ENCODE measurements at places on chromosomes 16 and 17.

GRCh38 chr16:85104821-85105391 is 7.4 kb downstream of the CIBAR2 start:
- no peak overlapping the region for H3K4me3 ChIP-seq
- no peak overlapping the region for H3K27ac ChIP-seq
- H3K4me1 ChIP-seq: no peaks in the 10 kb centered on the region
- H3K36me3 ChIP-seq: no peaks in the 10 kb centered on the region
- no peak for DNase-seq

DNA sequence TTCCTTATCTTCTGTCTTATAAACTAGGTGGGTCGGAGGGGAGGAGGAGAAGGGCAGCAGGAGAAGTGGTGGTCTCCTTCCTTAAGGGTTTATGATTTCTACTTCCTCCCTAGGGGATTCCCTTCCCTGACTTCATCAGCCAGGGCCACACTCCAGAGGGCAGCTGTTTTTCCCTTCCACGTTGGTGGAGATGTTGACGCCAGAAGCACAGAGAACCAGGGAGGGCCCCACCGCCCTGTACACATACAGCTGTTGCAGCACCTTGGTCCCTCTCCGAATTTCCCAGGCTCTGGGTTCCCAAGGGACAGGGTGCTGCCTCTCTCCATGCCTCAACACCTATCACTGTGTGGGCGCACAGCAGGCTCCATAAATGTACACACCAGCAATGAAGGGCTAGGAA is 5.6 kb upstream of the SLC6A4 start:
- DNase-seq: no peak
- peaks cover 31% of the 10 kb centered on the region for H3K4me1 ChIP-seq
- no peak overlapping the region for H3K4me3 ChIP-seq
- H3K27me3 ChIP-seq: peaks cover 6% of the 10 kb centered on the region
- H3K36me3 ChIP-seq: peaks cover 6% of the 10 kb centered on the region

DNA sequence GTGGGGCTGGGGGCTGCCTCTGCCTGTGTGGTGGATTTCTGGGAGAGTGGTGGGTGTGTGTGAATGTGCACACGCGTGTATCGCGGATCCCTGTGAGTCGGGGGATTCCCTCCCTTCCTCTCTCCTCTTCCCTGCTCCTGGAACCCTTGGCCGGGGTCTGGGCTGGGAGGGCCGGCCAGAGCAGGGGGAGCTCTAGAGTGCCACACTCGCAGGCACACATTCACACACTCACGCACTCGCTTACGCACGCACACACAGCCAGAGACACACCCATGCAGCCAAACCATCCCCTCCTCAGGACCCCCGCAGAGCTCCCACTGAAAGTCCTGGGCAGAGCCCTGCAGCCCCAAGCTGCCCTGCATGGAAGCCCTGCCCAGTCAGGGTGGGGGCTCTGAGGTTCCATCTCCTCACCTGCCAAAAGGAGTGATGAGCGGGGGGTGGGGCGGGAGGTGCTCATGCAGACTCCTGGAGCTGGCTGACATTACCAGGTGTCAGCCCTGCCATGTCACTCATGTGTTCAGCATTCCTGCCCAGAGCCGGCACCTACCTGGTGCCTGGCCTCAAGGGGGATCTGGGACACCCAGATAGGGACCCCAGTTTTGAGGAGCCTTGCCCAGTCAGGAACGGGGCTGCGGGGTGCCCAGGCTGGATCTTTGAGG is 1.9 kb downstream of the NECAB2 start:
- no peaks in the 10 kb centered on the region for H3K36me3 ChIP-seq
- no peak overlapping the region for H3K4me3 ChIP-seq
- H3K27ac ChIP-seq: no peak overlapping the region
- no peak for DNase-seq
- H3K27me3 ChIP-seq: peaks cover 12% of the 10 kb centered on the region

DNA sequence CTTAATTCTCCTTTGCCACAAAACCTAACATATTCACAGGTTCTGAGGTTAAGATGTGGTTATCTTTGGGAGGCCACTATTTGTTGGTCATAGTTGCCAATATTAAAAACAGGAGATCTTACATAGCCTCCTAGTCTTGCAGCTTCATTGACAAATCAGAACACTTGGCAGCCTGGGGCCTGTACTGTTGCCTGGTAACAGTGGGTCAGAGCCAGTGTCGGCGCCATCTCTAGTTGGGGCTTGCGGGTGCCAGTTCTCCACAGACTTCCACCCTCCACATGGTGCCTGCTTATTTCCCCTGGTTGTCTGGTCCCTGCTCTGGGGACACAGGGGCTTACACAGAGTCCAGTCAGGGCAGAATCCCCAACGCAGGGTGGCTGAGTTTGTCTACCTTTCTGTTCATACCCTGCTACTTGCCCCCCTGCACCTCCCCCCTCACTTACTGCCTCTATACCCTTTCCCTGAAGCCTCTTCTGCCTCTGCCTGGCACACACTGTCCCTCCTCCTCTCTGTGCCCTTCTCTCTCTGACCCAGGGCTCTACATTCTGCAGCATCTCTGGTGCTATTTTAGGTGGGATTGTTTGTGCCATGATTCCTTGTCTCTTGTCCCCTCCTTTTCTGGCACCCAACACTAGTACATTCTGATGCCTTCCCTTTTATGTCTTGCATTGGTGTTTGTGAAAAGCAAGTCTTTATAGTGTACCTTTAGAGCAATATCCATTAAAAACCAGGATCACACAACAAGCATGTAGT is 13.4 kb downstream of the EPN2 start:
- H3K4me3 ChIP-seq: no peak overlapping the region
- peaks cover 5% of the 10 kb centered on the region for H3K36me3 ChIP-seq
- H3K4me1 ChIP-seq: peaks cover 45% of the 10 kb centered on the region
- H3K27ac ChIP-seq: peak overlapping the region; percentile 29
- DNase-seq: no peak
- no peaks in the 10 kb centered on the region for H3K27me3 ChIP-seq

GRCh38 chr17:69764146-69764545 is 310.9 kb upstream of the KCNJ16 start:
- H3K36me3 ChIP-seq: no peaks in the 10 kb centered on the region
- peaks cover 51% of the 10 kb centered on the region for H3K4me1 ChIP-seq
- H3K27ac ChIP-seq: peak overlapping the region; percentile 50
- DNase-seq: peak; percentile 22
- no peaks in the 10 kb centered on the region for H3K27me3 ChIP-seq

DNA sequence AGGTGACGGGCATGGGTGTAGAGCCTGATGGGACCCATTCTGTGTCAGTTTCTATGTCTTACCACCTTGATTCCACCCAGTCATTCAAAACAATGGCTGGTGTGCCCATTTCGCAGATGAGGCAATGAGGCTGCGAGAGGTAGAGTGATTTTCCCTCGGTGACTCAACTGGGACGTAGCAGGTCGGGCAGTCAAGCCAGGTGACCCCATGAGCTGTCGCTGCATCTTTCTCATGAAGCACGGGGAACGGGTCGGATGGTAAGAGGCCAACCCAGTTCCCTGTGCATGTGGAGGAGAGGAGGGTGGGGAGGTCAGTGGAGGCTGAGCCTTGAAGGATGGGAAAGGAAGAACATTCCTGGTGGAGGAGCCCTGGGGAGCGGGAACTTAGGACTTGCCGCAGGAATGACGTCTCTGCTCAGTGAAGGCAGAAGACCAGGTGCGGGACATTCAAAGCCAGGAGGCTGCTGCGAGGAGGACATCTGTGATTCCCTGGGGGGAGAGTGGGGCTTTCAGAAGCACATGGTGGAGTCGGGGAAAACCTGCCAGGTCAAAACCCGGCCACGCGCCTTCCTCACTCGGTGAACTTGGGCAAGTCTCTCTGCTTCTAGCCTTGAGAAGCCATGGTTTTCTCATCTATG is 1.1 kb downstream of the IL21R start:
- H3K27me3 ChIP-seq: peaks cover 2% of the 10 kb centered on the region
- H3K27ac ChIP-seq: no peak overlapping the region
- DNase-seq: no peak
- H3K4me3 ChIP-seq: peak overlapping the region; percentile 82

GRCh38 chr16:49727611-49728010 is 128.3 kb downstream of the ZNF423 start:
- peaks cover 3% of the 10 kb centered on the region for H3K27me3 ChIP-seq
- no peak for DNase-seq

DNA sequence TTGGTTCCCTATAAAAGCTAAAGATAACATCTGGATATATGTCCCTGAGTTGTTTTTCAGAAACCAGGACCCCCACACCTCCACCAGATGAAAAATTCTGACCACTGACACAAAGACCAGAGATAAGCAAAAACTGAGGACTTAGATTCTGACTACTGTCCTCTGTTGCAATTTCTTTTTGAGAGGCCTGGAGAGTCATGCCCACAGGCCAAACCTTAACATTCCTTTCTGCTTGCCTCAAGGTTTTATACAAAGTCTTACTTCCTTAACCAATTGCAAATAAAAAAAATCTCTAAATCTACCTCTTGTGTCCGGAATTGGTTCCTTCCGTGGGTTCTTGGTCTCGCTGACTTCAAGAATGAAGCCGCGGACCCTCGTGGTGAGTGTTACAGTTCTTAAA is 228.5 kb downstream of the ABCC12 start:
- DNase-seq: peak; percentile 57
- H3K36me3 ChIP-seq: no peaks in the 10 kb centered on the region
- H3K4me3 ChIP-seq: no peak overlapping the region
- peaks cover 2% of the 10 kb centered on the region for H3K27me3 ChIP-seq
- H3K4me1 ChIP-seq: peaks cover 32% of the 10 kb centered on the region

DNA sequence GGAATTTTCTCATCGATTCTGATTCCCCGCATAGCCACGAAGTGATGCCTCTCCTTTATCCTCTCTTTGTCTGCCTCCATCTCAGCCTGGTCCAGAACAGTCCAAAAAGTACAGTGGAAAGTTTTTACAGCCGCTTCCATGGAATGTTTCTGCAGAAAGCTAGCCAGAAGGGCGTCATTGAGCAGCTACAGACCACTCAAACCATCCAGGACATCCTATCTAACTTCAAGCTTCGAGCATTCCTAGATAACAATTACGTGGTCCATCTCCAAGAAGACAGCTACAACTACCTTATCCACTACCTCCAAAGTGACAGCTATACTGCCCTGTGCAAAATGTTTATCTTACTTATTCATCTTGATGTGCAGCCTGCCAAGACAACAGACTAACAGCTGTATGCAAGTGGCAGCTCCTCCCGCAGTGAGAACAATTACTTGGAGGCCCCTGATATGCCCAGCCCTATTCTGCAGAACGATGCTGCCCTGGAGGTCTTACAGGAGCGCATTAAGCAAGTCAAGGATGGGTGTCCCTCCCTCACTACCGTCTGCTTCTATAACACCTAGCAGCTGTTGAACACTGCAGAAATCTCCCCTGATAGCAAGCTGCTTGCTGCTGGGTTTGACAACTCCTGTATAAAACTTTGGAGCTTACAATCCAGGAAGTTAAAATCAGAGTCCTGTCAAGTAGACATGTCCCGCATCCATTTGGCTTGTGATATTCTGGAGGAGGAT is 38.9 kb downstream of the SLFN12L start:
- H3K36me3 ChIP-seq: no peaks in the 10 kb centered on the region
- H3K27me3 ChIP-seq: peaks cover 54% of the 10 kb centered on the region
- H3K4me1 ChIP-seq: no peaks in the 10 kb centered on the region
- DNase-seq: no peak
- no peak overlapping the region for H3K27ac ChIP-seq

GRCh38 chr16:51621610-51622009 is 470.5 kb upstream of the SALL1 start:
- peaks cover 4% of the 10 kb centered on the region for H3K27me3 ChIP-seq
- peaks cover 20% of the 10 kb centered on the region for H3K4me1 ChIP-seq
- no peak overlapping the region for H3K4me3 ChIP-seq
- no peaks in the 10 kb centered on the region for H3K36me3 ChIP-seq

DNA sequence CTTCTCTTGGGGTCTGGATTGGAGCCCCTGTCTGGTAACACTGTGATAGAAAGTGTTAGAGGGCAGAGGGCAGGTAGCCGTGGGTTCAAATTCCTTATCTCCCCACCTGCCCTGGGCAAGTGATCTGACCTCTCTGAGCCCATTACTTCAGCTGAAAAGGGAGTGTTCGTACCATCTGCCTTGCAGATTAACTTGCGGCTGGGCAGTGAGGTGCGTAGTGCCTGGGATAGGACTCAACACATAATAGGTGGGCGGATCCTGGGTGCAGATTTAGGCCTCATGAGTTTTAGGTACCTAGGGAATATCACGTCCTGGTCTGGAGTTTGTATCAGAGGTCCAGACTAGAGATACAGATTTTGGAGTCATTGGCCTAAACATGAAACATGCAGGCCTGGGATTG is 329.6 kb downstream of the CPPED1 start:
- no peak for DNase-seq
- no peaks in the 10 kb centered on the region for H3K27me3 ChIP-seq
- H3K27ac ChIP-seq: no peak overlapping the region
- no peak overlapping the region for H3K4me3 ChIP-seq

- no peaks in the 10 kb centered on the region for H3K36me3 ChIP-seq
- DNase-seq: no peak
- H3K4me1 ChIP-seq: peaks cover 11% of the 10 kb centered on the region
- H3K27ac ChIP-seq: no peak overlapping the region
- H3K27me3 ChIP-seq: peaks cover 2% of the 10 kb centered on the region
- no peak overlapping the region for H3K4me3 ChIP-seq
Observed at GRCh38 chr17:32774695-32775084, 102.2 kb downstream of the MYO1D start.

GRCh38 chr16:85640585-85640984 is 27.5 kb downstream of the GSE1 start:
- H3K27ac ChIP-seq: no peak overlapping the region
- no peak overlapping the region for H3K4me3 ChIP-seq
- H3K4me1 ChIP-seq: no peaks in the 10 kb centered on the region
- H3K27me3 ChIP-seq: peaks cover 10% of the 10 kb centered on the region

- no peaks in the 10 kb centered on the region for H3K4me1 ChIP-seq
- no peak overlapping the region for H3K27ac ChIP-seq
- DNase-seq: no peak
- no peaks in the 10 kb centered on the region for H3K36me3 ChIP-seq
- H3K4me3 ChIP-seq: no peak overlapping the region
Observed at GRCh38 chr16:20995711-20996110, 95.1 kb downstream of the LYRM1 start.

DNA sequence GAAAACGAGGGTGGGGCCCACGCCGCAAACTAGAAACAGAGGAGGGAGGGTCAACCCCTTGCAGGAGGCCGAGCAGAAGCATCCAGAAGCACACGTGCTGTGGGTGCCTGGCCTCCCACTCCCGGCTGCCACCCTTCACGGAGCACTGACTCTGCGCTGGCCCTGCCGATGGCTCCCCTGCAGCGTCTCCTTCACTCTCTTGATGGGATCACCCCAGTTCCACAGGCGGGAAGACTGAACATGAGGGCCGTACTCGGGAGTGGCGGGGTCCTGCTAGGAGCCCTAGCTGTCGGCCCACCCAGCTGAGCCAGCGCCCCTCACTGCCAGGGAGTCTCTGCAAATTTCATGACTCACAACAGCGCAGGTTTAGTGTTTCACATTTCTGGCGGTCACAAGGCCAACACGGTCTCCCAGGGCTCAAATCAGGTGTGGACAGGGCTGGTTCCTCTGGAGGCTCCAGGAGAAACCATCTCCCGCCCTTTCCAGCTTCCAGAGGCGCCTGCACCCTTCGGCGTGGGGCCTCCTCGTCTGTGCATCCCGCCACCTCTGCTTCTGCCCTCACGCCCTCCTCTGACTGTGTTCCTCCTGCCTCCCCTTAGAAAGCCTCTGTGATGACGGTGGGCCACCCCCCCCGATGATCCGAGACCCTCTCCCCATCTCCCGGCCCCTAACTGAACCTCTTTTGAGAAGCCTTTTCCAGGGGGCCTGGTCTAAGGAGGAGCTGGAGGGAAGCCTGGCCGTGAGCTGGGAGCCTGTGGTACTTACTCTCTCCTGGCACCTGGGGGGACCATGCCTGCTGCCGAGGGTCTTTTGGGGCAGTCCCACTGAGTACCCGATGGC is 2.0 kb downstream of the PTX4 start:
- no peak overlapping the region for H3K27ac ChIP-seq
- no peaks in the 10 kb centered on the region for H3K36me3 ChIP-seq
- DNase-seq: no peak

Data from HFFc6 (cell line).